ENCODE measurements at places on chromosomes 6 and 20. TPM values are rescaled to one million over a fixed set of nuclear protein-coding genes. Genes with fewer than 3 reads are reported as not detected.

GUCA1A gene
- total RNA-seq: not detected

HTR1B gene
- not detected for total RNA-seq

TAGAP gene
- total RNA-seq: 2.1 TPM

LBP gene
- 0.52 TPM for total RNA-seq

ZSCAN31 gene
- total RNA-seq: 12.5 TPM

All from skeletal muscle tissue (tissue), 5 donors.